ENCODE measurements at places on chromosomes 3 and 15.

- no peak for DNase-seq
These were observed 14.8 kb upstream of the HCN4 start for GRCh38 chr15:73383310-73384189.

DNA sequence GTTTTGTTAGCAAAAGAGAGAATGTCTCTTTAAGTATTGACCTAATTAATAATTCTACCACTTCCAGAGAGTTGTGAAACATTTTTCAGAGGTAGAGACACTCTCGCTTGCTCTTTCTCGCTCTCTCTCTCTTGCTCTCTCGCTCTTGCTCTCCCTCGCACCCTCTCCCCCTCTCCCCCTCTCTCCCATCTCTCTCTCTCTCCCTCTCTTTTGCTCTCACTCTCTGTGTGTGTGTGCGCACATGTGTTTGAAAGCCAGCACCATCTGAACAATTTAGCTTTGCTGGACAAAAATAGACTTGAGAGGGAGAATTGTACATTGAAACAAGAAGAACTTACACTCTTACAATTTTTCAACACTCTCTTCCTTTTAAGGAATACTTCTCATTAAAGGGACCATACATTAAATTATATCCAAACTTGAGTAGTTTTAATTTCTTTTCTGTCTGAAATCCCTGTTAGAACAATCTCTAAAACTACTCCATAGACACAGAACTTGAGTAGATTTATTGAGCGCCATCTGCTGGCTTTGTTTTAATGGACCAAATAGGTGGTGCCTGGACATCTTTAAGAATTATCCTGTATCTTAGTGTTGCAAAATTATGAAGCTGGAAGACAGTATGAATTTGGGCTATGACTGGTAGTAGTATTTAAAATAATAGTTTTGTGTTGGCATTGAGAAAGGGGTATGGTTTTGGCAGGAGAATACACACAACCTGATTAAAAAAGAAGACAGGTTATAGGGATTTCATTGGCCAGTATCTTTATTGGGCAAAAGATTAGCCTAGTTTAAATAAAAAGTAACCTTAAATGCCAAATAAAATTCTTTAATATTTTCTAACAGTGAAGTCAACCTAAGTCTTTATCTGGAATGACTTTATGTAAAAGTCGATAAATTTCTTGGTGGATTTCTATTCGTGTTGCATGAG is 124.6 kb downstream of the AKAP13 start:
- peak; percentile 28 for DNase-seq

DNA sequence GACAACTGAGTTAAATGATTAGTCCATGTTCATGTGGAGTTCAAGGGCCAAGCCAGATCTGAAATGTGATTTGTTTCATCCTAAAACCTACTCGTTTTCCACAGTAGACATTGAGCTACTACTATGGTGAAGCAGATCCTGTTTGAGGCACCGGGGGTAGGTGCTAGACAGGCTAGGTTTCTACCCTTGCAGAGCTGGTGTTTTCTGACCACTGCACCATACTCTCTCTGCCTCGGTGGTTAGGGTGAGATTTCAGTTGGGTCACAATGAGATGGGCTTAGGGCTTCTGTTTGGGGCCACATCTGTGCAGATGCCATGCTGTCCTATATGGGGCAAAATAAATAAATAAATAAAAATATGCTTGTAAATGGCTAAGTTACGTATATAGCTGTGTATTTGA is 99.3 kb downstream of the OXNAD1 start:
- DNase-seq, result no peak

GRCh38 chr3:79314962-79315361 is 452.8 kb downstream of the ROBO1 start:
- no peak for DNase-seq

DNA sequence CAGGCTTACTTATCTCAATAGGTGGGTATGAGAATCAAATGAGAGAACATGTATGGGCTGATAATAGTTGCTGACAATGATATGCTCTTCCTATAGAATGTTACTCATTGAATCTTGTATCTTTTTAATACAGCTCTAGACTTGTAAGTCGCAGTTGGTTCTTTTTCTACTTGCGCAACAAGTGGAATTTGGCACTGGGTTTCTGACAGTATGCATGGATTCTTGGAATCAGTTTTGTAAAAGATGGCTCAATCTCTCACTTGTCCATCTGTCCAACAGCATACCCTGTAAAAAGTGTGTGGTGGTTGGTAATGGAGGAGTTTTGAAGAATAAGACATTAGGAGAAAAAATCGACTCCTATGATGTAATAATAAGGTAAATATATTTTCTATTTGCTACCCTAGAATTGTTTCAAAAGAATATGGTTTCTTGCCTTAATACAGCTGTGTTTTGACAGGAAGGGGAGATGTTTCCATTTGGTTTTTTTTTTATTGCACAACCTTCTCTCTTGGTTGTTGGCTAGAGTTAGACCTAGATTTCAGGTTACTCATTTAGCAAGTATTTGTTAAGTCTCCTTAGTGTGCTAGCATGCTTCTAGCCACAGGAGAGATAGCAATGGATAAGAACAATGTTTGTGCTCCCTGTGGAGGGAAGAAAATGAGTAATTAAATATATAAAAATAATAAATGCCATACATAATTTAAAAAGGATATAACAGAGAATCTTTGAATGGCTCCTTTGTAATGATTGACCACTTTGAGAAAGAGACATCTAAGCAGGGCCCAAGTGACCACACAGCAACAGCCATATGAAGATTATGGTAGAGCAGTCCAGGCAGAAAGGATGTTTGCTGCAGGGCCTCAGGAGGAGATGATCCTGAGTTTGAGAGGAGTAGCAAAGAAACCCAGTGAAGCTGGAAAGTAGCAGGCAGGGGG is 21.8 kb downstream of the ST3GAL6 start:
- no peak for DNase-seq

- DNase-seq, result no peak
These were observed 93.2 kb upstream of the MEF2A start for GRCh38 chr15:99472416-99473145.

DNA sequence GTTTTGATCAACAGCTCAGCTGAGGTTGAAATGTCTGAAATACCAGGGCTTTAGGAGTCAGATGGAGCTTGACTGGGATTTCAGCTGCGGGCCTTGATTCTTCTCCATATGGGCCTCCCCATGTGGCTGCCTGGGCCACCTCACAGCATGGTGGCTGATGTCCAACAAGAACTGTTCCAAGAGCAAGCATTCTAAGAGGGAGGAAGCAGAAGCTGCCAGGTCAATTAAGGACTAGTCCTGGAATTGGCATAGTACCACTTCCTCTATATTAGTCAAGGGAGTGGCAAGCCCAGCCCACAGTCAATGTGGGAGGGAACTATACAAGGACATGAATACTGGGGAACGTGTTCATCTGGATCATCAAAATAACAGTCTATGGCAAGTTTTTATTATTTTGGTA is 181.7 kb upstream of the ANKRD28 start:
- DNase-seq, result no peak

DNA sequence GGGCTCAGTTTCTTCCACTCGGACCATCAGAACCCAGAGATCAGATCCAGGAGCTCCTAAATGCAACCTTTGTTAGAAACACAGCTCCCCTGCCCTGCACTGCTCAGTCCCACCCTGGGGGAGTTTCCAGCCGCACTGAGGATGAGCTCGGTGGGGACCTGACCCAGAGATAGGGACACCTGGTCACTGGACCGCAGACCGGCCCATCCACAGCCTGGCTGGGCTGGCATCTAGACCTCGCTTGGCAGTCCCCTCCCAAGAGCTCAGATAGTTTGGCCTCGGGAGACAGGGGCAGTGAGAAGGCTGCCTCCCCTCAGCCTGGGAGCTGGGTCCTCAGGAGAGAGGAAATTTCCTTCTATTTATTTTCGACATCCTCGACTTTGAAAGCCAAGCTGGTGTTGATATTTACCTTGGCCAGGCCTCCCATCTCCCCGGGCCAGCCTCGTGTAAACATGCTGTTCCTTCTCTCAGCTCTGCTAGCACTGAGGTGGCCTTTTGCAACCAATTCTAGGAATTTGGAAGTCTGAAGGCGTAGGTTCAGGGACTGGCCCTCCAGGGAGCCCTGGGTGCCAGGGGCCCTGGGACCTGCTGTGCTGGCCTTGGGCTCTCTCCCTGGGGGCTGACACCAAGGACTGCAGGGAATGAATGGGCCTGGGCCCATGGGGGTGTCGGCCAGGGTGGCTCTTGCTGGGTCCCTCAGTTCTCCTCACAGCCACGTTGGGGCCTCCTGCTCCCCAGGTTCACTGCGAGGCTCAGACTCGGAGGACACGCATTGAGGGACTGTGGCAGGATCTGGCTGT is 90.1 kb downstream of the VGLL4 start:
- DNase-seq, result no peak

- DNase-seq, result no peak
These were observed 27.5 kb downstream of the HERC1 start for GRCh38 chr15:63805993-63806980.

DNA sequence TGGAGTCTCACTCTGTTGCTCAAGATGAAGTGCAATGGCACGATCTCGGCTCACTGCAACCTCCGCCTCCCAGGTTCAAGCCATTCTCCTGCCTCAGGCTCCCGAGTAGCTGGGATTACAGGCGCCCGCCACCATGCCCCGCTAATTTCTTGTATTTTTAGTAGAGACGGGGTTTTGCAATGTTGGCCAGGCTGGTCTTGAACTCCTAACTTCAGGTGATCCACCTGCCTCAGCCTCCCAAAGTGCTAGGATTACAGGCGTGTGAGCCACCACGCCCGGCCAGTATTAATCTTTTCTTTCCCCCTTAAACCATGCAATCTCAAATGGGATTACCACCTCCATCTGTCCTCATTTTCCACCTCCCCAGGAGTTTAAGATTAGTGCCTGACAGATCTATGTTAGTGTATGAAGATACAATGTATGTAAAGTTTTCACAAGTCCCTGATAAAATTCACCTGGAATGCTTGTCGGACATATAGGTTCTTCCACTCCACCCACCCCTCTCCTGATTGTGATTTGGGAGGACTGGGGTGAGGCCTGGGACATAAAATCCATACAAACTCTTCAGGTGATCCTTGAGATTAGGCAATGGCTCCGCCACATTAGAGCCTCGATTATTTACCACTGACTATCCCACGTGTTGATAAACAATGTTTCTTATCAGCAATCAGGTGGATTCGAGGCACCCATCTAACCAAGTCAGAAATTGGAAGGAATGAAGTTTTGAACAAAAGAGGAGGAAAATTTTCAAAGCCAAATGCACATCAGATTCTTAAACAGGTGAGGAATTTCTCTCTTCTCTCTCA is 1.2 kb downstream of the PARL start:
- no peak for DNase-seq

DNA sequence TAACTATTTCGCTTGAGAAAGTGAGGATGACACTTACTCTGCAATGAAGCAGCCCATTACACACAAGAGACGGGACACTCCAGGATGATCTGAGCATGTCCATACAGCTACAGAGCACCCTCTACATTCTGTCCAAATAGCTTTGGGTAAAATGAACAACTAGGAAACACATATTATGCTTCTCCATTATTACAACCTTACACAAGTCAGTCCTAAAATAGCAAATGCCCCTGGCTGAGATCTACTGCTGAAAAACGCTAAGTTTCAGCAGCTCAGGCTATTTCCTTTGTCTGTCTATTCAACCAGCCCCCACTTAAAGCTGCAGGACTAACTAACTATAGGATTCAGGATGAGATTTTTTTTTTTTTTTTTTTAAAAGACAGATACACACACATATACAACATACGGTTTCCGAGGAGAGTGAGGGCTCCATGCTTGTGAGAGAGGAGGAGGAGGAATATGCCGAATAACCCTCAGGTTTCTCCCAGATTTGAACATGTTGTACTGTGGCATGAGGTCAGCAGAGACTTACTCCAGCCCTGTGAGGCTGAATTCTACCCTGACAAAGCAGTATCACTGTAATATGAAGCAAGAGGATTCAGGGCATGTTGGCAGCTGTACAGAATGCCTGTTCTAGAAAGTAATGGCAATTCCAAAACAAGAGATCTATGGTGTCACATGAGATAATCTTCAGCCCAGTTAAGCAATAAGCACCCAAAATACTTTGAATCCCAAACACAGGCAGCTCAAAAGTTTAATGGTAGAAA is 117.3 kb upstream of the PLXND1 start:
- DNase-seq, result no peak

GRCh38 chr3:185200639-185201038 is 47.8 kb upstream of the C3orf70 start:
- no peak for DNase-seq

DNA sequence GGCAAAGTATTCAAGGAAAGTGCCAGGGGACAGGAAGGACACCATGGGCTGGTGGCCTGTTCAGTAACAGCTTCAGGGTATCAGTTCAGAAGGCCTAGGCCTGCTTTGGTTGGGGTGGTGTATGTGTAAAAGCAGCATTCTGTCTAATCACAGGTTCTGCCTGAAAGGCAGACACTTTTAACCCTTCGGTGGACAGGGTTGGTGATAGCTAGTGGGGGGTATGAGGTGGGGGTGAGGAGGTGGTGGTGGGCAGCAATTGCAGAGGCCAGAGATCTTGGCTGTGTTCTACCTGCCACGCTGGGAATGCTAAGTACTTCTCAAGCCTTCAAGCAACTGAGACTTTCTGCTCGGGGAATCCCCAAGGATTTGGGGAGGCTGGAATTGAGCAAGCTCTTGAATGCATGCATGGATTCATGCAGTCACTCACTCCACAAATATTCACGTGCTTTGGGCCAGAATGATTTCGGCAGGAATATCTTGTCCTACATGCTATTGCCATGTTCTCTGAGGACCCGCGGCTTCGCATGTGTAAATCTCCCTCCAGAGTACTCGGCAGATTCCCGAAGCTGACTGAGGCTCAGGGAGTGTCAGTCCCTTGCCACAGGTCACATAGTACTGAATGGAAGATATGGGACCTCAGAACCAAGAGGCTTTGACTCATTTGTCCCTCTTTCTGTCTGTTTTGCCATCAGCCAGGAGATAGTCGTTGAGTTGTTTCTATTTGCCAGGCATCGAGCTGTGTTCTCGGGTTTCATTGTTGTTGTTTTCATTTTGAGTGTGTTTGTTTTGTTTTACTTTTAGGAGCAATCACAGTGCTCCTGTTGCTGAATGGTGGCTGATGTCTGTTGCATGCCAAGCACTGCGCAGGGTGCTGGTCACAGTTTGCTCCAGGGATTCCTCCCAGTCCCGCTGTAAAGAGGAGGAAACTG is 65.5 kb downstream of the SMAD3 start:
- DNase-seq, result no peak

GRCh38 chr15:55700876-55701275 is 42.1 kb downstream of the PRTG start:
- no peak for DNase-seq

DNA sequence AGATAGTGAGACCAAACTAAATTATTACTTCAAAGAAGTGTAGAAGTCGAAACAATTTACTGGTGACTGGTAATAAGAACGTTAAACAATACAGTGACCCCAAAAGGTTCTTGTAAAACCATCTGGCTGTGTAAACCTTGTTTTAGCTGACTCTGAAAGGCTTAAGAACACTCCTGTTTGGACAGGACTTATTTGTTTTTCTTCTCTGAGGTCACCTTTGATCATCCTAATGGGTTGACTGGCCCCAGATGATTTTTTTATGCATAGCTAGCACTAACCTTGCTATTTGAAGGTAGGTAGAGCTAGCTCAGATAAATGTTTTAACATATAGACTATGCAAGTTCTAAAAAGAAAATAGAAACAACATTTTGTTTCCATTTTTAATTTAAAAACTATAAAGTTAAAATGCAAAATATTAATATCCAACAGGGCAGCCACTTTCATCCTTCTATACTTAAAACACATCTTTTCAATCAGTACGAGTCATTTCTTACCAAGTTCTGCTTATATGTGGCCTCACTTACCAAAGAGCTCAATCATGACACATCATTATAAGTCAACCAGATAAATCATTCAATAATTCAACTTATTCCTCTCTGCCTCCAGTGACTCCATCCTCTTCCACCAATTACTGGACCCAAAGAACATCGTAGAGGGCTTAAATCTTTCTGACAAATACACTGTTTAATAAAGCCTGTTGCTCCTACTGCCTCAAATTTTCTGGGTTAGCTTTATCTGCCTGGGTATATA is 158.8 kb downstream of the SSR3 start:
- no peak for DNase-seq
